CD4-positive, alpha-beta T cell treated with Interleukin-4 for 1 hour (primary cell): ENCODE measurements at places on chromosomes 13 and 19.

GRCh38 chr13:80865329-80865728 is 524.4 kb upstream of the SPRY2 start:
- no peak for DNase-seq

DNA sequence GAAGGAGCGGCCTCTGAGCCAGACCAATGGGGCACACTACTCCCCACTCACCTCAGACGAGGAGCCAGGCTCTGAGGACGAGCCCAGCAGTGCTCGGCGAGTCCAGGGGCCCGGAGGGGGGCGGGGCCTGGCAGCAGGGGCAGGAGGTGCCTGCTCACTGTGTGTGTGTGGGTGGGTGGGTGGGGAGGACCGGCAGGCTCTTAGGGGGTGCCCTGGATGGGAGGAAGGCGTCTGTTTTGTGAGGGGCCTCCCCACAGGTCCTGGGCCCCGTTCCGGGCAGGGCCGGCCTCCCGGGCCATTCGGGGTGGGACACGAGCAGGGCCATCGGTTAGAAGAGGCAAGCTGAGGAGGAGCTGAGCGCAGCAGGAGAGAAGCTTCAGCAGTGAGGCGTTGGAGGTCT is 12.7 kb downstream of the PLEKHJ1 start:
- no peak for DNase-seq

DNA sequence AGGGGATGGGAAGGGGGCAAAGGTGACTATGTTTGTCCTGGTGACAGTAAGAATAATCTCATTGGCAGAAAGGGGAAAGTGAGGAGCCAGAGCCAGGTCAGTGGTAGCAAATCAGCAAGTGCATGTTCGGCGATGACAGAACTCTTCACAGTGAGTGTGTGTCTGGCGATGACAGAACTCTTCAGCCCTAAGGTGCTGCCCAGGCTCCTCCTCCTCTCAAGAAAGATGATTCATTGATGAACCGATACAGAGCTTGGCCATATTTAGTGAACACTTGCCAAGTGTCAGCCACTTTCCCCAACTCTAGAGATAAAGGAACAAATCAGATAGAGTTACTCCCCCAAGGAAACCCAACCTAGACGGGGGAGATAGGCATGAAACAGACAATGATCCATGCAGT is 199.3 kb upstream of the UBL3 start:
- no peak for DNase-seq

- DNase-seq, result no peak
Observed at GRCh38 chr13:30480292-30480950, 14.7 kb upstream of the HMGB1 start.

GRCh38 chr19:45920458-45920857 is 5.9 kb upstream of the NANOS2 start:
- DNase-seq, result no peak

GRCh38 chr19:48568345-48568886 is 16.4 kb downstream of the SULT2B1 start:
- DNase-seq, result no peak

- no peak for DNase-seq
Observed at GRCh38 chr19:33699754-33700407, 78.1 kb downstream of the CHST8 start.

DNA sequence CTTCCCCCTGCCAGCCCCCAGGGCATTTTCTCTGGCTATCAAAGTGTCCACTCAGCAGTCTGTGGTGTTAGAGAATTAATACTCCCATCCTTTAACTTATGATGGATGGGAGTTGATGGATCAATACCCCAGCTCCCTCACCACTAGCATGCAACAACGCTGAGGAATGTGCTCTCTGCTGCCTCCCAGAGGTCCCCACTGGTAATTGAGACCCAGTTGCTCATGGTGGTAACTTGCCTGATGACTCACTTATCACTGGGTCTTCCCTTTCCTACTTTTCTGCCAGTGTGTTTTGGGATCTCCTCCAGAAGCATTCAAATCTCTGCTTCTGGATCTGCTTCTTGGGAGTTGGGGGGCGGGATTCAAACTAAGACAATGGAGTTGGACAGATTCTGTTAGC is 20.3 kb upstream of the CACNA1A start:
- DNase-seq, result no peak

- no peak for DNase-seq
Observed at GRCh38 chr13:32663660-32664059, 77.4 kb downstream of the PDS5B start.

DNA sequence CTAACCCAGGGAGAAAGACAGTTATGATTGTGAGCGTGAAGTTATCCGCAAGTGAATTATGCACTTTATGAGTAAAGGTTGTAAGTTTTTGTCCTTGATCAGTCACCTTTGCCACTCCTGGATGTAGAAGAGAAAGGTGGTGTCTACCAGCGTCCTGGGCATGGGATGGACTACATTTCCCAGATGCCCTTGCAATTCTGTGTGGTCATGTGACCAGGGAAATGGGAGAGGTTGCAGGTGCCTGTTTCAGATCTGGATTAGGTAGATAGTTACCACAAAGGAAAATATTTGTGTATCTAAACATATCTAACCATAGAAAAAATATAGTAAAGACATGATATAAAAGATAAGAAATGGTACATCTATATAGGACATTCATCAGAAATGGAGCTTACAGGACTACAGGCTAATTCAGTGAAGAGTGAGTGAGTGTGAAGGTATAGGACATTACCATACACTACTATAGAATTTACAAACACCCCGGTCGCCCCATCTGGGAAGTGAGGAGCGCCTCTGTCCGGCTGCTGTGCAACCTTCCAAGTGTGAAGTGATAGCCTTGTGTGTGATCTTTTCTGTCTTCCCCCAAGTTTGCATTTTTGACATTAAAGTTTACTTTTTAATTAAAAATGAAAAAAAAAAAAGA is 51.6 kb upstream of the CACNA1A start:
- DNase-seq, result no peak

DNA sequence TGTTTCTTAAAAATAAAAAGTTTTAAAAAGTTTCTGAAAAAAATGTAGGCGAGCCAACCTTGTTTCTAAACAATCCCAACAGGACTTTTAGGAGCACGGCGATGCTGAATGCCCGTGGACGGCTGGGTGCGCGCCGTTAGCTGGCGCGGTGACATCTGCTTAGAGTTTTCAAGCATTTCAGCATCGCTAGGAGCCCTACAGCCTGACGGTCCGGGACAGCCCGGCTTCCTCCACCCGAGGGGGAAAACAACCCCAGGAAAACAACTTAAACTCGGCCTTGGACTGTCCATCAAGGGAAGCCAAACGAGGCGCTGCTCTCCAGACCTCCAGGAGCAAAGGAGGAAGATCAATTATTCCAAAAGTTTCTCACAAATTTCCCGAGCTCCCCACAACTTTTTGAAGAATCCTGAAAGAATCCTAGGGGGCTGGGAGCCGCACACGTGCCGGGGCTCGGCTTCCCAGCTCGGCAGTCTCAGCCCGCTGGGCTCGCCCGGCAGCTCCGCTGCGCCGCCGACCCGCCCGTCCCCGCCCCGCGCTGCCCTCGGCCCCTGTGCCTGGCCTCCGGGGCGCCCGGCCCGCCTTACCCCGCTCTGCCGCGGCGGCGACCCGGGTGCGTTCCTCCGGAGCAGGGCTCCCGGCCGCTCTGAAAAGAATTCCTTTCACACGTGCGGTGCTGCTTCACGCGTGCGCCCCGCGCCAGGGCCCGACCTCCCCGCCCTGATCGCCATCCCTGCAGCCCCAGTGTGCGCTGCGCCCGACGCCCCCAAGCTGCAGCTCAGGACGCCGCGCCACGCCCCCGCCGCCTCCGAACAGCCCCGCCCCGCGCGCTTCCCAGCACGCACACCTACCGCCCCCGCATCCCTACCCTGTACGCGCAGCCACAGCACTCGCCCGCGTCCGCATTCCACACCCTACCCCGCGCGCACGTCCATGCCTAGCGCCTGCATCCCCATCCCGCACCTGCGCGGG is at the start of gene GJA3:
GJA3 (minus strand) TSS at position 747 of the 969 bp plus-strand sequence. CDS start 17,764 bp downstream, outside the sequence.
- DNase-seq, result peak; percentile 48

DNA sequence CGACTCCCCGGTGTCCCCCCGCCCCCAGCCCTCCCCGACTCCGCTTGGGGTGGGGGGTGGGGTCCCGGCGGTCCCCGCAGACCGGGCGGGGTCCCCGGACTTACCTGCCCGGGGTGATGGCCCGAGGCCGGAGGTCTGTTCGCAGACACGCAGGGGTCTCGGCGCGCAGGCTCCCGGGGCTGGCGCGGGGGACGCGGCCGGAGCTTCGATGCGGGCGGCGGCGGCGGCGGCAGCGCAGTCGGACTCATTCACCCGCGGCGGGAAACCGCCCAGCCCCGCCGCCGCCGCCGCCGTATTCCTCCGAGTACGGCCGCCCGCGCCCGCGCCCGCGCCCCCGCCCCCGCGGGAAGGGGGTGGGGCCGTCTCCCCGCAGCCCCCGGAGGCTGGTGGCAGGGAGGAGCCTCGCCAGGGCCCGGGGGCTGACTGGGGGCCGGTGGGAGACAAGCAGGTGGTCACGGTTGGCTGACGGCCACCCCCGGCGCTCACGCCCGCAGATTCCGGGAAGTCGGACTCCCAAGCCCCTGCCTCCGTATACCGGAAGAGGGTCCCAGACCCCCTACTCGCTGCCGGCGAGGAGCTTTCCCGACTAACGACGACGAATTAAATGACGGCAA is at the start of gene C2CD4C:
C2CD4C (minus strand) TSS at position 246 of the 614 bp plus-strand sequence. CDS start 786 bp downstream, outside the sequence.
- DNase-seq, result no peak

DNA sequence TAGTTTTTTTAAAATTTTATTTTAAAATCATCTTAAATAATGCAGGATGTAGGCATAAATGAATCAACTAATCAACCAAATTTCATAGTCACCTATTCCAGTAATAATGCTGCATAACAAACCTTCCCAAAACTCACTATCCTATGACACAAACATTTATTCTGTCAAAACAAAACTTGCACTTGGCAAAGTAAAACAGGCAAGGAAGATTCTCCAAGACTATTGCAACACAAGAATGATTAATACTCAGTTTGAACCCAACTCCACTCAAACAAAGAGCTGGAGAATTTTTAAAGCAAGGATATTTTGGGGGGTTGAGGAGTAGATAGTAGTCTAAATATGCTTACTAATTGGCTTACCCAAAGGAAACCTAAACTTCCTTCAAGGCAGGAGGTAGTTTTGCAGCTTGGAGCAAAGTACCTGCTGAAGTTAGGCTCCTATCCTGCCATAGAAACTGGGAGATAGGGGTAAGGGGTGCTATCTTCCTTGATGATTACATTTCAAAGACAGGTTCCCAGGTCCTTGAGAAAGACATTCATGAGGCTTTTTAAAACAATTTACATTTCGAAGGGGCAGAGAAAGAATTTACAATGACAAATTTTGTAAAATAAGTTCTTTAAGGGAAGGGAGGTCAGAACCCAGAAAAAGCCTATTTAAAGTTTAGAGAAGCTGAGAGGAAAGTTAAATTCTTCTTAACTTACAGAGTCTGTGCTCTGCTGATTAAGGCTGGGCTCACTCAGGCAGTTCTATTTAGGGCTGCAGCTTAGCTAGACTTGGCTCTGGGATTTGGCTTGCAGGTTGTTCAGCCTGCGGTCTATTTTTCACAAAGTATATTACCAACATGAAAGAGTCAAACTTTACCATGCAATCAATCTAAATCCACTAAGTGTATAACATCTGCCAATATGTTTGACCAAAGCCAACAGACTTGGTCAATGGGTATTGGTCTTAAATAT is 549.0 kb downstream of the KCTD12 start:
- no peak for DNase-seq

DNA sequence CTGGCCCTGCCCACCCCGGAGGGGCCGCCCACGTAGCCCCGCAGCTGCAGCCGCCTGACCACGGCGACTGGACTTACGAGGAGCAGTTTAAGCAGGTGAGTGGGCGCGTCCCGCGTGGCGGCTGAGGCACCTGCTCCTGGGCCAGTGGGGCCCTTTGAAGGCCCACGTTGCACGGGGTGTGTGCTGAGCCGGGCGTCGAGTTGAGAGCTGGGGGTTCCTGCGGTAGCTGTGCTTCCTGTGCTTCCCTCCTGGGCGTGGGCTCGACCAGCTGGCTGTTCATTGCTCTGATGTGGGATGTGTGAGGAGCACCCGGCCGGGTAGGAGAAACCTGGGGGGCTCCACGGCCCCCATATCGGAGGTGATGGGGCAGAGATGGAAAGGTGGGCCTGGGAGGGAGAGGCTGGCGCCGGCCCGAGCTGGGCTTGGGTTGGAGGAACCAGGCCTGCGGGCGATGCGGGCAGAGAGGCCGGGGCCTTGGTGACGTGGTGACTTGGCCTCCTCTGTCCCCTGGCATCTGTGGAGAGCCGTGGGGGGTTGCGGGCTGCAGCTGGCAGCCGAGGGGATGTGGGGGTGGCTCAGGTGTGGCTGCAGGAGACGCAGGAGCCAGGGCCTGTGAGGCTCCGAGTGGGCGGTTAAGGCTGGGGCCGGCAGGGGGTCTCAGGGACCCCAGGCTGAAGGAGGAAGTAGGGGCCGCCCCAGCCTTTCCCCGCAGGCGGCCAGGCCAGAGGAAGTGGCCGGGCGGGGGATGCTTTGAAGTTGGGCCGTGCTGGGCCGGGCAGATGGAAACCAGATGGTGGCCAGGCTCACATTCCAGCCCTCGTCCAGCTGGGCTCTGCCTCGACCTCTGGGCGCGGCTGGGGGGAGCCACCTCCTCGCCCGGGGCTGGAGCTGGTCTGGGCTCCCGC is 7.1 kb downstream of the ARID3A start:
- DNase-seq, result no peak

DNA sequence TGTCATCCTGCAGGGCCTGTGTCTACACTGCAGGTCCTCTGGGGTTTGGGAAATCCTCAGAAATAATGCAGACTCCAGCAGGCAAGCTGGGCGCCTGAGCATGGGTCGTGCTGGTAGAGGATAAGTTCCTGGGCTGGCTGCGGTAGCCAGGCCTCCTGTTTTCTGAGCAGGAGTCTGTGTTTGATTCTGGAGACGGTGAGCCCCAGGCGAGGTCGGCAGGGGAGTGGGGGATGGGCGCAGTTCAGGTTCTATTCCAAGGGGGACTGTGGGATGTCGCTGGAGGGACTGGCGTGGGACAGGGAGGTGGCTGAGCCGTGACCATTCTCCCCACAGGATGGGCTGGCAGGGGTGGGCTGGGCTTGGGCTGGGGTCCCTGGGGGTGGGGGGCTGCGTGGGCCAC is 154.7 kb downstream of the KDM4B start:
- no peak for DNase-seq

DNA sequence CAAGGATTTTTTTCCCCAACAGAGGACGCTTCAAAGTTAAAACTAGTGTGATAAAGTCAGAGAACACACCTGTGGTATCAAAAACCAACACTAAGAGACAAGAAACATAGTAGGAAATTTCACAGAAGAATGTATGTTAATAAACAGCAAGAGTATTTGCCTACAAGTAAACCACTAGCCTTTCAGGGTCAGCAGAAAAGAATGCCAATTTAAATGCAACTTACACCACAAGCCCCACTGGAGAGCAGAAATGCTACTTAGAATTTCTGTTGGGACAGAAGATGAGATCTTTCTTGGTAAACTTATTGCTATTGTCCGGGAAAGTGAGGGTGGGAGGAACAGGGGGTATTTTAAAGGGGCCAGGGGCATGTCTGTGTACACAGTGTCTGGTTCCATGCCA is 68.6 kb downstream of the STK24 start:
- no peak for DNase-seq

GRCh38 chr19:6717441-6717971 is 2.9 kb downstream of the C3 start:
- DNase-seq, result no peak

GRCh38 chr19:39802958-39803357 is 24.3 kb downstream of the LEUTX start:
- DNase-seq, result no peak
